Stimulated activated CD8-positive, alpha-beta memory T cell treated with anti-CD3 and anti-CD28 coated beads, Interleukin-15, amount 100 ng/mL, for 48 hours (primary cell): ENCODE measurements at places on chromosomes 3 and 15.
A peak's percentile ranks its signal among the peaks of the same experiment; 100 is the strongest.

- DNase-seq, result no peak
Observed at GRCh38 chr3:18772699-18773305, 347.7 kb upstream of the SATB1 start.

GRCh38 chr15:38670128-38671005 is 105.8 kb upstream of the RASGRP1 start:
- peak; percentile 57 for DNase-seq

- DNase-seq, result no peak
Observed at GRCh38 chr3:108171106-108171505, 51.1 kb downstream of the IFT57 start.

DNA sequence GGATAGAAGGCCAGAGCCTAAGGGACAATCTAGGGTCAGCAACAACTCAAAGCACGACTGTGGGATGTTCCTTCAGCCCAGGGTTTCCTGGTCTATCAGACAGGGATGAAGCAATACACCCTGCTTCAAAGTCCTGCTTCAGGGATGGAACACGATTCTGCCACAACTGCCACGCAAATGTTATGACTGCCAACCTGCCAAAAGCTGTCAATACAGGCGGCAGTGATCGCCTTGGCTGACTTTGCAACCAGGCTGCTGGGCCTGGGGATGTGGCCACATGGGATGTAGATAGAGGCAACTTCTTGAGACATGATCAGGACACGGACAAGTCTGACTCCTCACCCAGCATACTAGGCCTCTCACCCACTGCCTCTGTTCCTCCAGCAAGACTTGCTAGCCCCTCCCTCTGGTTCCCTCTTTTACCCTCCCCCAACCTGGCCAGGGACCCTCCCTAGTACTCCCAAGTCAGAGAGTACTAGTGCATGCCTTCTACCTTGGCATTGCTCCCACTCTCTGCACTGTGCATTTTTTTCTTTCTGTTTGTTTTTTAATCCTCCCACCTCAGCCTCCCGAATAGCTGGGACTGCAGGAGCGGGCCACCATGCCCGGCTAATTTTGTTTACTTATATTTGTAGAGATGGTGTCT is 7.6 kb downstream of the CCDC12 start:
- DNase-seq, result no peak

- no peak for DNase-seq
Observed at GRCh38 chr3:31482493-31483200, 50.1 kb upstream of the STT3B start.

GRCh38 chr3:72724070-72724469 is 124.2 kb downstream of the SHQ1 start:
- DNase-seq, result no peak

- DNase-seq, result no peak
Observed at GRCh38 chr3:156474560-156475389, 80.1 kb downstream of the SSR3 start.

- no peak for DNase-seq
Observed at GRCh38 chr3:133933097-133934024, 37.7 kb upstream of the RAB6B start.

DNA sequence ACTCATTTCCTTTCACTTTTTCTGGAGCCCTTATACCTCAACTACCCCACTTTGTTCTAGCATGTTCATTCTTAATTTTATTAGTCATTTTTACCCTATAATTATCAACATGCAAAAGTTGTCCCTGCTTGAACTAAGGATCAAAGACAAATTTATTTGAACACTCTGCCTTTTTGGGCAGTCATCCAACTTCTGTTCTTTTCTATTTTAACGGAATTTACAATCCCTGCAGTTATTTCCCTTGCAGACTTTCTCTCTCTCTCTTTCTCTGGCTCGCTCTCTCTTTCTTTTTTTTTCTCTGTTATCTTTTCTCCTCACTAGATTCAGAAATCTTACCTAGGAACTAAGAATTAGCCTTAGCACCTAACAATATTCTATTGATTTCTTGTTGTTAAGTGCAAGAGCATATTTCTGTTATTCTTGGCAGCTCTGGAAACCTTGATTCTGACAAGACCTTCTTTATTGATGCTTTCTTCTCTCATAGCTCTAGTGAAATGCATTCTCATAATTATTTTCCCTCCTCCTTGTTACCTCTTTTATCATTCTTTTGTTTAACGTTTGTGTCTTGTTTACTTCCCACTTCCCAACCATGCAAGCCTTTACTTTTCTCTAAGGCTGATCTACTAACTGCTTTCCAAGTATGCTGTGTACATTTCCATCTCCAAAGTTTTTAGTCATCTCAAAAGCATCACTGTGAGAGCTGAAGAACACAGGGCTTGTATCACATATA is 951.6 kb downstream of the DIPK2A start:
- no peak for DNase-seq

GRCh38 chr3:121274411-121274810 is 271.4 kb downstream of the POLQ start:
- DNase-seq, result no peak

DNA sequence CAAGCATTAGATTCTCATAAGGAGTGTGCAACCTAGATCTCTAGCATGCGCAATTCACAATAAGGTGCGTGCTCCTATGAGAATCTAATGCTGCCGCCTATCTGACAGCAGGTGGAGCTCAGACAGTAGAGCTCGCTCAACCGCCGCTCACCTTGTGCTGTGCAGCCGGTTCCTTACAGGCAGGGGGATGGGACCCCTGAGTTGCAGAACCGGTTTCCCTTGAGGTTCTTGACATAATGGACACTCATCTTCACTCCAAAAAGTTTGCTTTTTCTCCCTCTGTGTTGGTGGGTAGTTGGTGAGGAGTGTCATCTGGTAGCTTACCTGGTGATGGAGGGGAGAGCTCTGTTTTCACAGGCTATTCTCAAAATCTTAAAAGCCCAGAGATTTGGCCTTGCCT is 324.0 kb upstream of the TBL1XR1 start:
- no peak for DNase-seq

DNA sequence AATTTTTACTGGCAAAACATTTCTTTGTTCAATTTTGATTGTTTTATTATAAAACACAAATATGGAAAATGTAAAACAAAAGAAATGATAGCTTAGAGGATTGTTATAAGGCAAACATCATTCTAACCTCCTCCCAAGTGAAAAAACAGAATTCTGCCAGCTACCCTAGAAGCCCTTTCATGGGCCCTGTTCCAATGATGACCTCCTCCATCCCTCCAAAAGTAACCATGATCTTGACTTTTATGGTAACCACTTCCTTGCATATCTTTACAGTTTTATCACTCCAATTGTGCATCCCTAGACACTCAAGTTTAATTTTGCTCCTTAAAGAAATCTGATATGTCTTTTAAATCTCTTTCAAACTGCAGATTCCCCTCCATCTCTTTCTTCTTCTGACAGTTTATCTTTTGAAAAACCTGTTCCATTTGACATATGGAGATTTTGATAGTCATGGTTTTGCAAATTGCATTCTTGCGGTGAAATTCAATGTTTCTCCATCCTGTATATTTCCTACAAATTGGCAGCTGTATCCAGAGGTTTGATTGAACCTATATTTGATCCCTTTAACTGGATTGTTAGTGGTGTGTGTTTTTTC is 27.0 kb upstream of the TNFAIP8L3 start:
- no peak for DNase-seq

DNA sequence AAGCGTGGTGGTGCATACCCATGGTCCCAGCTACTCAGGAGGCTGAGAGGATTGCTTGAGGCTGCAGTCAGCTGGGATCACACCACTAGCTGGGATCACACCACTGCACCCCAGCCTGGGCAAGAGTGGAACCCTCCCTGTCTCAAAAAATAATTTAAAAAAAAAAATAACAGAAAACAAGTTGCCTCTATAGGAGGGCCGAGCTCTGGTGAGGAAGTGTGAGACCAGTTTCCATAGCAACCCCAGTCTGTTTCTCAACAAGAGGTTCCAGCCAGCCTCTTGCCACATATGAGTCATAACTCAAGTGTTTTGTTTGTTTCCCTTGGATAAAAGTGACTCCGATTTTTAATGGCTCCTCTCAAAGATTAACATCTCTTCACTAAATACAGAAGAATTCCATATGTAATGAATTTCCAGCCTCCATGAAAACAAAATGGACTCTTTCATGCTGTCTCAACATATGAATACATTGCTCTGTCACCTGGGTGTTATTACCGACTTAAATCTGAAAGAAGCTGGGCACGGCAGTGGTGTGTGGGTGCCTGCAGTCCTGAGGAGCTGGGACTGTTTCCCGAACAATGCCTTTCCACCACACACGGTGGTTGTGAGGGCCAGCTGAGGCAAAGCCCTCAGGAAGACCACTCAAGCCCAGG is 19.7 kb downstream of the TMEM43 start:
- DNase-seq, result peak; percentile 36

DNA sequence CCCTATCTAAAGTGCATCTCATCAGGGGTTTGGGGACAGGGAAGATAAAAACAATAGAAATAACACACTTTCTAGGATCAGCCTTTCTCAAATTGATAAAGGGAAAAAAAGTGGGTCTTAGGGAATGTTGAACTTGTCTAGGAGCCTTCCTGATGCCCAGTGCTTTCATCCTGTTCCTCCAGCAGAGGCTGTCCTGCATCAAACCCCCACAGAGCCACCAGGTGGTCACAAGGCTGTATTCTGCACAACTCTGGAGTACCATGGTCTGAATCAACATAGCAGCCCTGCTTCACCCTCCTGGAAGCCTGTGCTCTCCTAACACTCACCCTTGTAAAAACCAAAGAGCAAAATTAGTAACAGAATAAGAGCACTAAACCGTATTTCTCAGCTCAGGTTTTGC is 118.5 kb upstream of the SLC25A36 start:
- no peak for DNase-seq

- DNase-seq, result no peak
Observed at GRCh38 chr3:169581633-169582032, 81.9 kb downstream of the MECOM start.

DNA sequence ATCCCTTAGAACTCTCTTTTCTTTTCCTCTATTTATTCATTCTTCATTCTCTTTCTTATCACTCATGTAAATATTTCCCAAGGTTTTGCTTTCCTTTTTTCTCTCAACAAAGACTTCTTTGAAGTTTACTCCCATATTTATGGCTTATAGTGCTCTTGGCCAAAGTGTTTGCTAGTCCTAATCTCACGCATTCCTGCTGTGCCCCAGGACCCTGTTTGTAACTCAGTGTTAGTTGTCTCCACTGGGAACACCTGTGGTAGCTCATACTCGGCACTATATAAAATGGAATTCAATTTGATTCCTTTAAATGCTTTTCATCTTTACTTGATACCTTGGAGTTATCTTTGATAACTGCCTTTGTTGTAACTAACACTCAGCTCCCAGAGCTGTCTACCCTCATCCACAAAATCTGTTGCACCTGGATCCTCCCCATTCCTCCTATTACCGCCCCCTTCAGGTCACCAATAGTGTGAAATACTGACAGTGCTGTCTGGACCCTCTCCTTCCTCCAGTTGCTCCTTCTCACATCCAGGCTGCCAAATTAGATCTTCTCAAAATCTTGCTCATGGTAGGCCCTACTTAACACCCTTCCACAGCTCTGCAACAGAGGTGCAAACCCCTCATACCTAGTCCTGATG is 76.8 kb downstream of the TIGIT start:
- no peak for DNase-seq

DNA sequence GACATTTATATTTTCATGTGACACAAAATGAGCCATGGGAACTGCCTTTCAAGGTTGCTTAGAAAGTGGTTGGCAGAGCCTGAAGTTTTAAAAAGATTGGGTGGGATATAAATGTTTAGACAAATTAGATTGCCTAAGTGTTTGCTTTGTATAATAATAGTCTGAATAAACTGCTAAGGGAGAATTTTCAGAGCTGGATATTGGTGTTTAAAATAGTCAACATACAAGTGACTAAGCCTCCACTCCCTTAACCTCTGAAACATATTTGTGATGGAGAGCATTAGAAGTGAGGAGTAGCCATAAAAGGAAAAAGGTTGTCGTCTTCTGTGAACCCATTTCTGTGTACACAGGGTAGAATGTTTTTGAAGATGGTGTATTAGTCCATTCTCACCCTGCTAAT is 201.6 kb downstream of the THSD4 start:
- no peak for DNase-seq

- no peak for DNase-seq
Observed at GRCh38 chr15:38425269-38425668, 28.7 kb upstream of the FAM98B start.

DNA sequence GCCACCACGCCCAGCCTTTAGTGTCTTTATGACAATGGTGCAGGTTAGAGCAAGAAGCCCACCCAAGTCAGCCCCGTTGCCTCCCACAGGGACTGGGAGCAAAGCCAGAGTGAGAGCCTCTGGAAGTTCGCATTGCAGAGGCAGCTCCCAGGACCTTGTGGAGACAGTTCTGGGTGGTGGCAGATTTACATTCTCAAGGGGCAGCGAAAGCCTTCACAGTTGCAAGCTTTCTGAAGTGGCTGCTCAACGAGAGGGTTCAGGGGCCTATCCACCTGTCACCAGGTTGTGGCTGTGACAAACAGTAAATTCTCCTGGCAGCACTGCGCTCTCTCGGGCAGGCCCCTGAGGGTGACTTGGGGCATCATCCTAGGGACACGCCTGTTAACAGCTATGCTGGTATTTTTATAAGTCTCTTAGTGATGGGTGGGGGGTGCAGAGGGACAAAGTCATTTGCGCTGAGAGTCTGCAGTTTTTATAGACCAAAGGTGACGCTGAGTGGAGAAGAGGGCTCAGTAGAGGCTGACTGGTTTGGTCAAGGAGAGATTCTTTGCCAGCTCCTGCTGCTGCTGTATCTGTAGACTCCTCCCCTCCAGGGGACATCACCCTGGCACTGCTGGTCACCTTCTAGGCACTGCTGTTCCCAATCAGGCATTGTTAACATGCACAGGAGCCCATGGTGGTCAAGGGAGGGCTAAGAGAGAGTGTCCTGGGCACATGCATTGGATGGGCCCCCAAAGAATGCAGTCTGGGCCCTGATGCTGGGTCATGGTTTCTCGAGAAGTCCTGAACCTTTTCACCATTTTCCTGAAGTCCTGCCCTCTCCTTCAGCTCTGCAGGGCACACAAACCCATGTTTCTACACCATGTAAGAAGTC is 57.5 kb upstream of the KLF13 start:
- DNase-seq, result no peak

- no peak for DNase-seq
Observed at GRCh38 chr3:188278717-188279324, 124.9 kb downstream of the LPP start.
